ENCODE measurements at places on chromosomes 4 and X.

- DNase-seq = no peak
These were observed 5.4 kb upstream of the NEUROG2 start for GRCh38 chr4:112521123-112522023.

GRCh38 chrX:37000140-37000539 is 8.0 kb upstream of the FAM47C start:
- no peak for DNase-seq

GRCh38 chrX:38402118-38402517 is 49.7 kb downstream of the OTC start:
- no peak for DNase-seq

- DNase-seq = no peak
These were observed 7.4 kb downstream of the BDH2 start for GRCh38 chr4:103092245-103092644.

DNA sequence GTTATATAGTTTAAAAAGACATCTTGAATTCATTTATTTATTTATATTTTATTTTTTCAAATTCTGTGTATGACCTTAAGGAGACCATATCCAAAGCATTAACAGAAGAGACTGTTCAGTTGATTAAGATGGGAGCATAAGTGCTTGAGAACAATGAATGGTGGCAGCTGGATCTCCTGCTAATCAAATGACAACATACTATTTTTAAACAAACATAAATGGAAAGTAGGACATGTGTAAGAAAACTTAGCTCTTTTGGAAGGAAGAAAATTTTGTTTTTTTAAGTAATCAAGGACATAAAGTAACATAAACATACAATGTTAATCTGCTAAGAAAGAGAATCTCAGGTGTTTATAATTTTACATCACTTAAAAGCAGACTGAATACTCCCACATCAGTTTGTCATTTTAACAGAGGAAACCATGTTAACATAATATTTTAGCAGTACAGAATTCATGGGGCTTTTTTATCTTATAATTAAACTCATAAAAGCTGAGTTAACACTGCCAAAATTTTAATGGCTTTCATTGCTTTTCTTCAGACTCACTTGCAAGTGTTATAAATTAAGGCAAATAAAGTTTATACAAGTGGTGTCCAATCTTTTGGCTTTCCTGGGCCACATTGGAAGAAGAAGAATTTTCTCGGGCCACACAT is 95.1 kb downstream of the MAD2L1 start:
- DNase-seq = no peak

DNA sequence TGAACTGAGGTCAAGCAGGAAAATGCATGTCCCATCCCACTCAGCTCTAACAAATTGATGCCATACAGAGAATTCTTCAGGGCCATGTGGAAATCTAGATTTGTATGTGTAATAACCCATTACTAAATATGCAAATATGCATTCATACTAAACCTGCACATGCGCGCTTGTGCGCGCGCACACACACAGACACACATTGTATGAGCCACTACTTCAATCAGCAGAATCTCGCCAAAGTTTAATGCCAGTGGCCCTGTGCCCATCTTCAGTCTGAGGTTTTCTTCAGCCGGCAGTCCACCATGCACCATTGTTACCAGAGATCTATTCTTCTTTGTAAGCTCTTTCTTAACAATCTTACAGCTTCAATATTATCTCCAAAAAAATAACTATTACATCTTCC is 276.4 kb downstream of the PDGFC start:
- DNase-seq = no peak

GRCh38 chrX:33741807-33742206 is 390.3 kb downstream of the FAM47A start:
- no peak for DNase-seq

- no peak for DNase-seq
These were observed 56.1 kb upstream of the MSX1 start for GRCh38 chr4:4803216-4803911.

DNA sequence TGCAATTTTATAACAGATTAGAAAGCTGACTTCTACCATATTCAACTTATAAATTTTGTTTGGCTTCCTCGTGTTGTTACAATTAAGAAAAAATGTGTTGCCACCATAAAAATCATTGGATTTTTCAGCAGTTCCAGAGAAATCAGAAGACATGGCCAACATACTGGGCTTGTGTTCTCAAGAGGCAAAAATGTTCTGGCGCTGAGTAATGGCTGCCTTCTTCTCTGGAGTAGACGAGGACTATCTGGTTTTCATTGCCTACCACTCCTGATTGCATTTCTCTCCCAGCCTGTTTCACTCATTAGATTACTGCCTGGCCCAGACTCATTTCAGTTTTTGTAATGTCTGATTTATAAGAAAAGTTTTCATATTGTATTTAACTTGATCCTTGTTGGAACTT is 122.3 kb downstream of the ARHGAP10 start:
- no peak for DNase-seq

GRCh38 chr4:69054578-69055200 is 41.6 kb upstream of the UGT2B7 start:
- DNase-seq = no peak

- DNase-seq = no peak
These were observed 20.2 kb downstream of the CCNG2 start for GRCh38 chr4:77177199-77177598.

- no peak for DNase-seq
These were observed 98.0 kb downstream of the PAPSS1 start for GRCh38 chr4:107622006-107622405.

GRCh38 chr4:173280998-173281397 is 53.2 kb downstream of the HMGB2 start:
- DNase-seq = no peak

- no peak for DNase-seq
These were observed at the start of gene FRMPD3 for GRCh38 chrX:107448998-107449835. FRMPD3 (plus strand) TSS chrX:107449652; CDS start chrX:107526589, 76,937 bp downstream.

DNA sequence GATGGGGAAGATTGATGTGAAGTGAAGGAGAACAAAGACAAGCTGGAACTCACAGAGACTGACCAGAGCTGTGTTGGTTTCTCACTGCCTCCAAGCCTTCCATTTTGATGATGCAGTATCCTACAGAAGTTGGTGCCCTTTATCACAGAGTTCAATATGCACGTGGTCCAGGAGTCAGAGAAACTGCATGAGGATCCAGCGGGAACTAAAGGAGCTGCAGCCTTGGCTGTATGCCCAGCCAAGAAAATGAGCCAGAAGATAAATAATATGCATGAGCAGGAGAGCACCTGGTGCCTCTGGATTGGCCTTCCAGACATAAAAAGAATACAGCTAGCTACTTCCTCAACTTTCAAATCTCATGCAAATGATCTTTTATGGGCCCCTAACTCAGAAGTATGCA is 44.3 kb upstream of the DCLK2 start:
- no peak for DNase-seq

GRCh38 chr4:106395582-106395981 is 27.0 kb upstream of the GIMD1 start:
- DNase-seq = no peak
